ENCODE measurements at places on chromosomes 6 and 20.

DNA sequence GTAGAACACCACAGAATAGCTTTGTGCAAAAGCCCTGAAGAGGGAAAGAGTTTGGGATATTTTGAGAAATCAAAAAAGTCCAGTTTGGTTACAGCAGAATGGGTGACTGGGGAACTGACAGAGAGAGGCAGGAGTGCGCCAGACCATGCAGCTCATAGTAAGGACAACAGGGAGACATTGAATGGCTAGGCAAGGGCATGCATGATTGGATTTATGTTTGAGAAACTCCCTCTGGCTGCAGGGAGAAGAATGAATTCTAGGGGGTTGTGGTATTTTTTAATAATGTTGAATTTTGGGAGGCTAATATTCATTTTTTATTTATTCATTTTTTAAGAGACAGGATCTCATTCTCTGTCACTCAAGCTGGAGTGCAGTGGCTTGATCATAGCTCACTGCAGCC is 49.9 kb downstream of the TGM2 start:
- peaks cover 7% of the 10 kb centered on the region for H3K4me1 ChIP-seq
- no peak overlapping the region for H3K4me3 ChIP-seq
- no peak overlapping the region for H3K27ac ChIP-seq
- no peaks in the 10 kb centered on the region for H3K27me3 ChIP-seq

DNA sequence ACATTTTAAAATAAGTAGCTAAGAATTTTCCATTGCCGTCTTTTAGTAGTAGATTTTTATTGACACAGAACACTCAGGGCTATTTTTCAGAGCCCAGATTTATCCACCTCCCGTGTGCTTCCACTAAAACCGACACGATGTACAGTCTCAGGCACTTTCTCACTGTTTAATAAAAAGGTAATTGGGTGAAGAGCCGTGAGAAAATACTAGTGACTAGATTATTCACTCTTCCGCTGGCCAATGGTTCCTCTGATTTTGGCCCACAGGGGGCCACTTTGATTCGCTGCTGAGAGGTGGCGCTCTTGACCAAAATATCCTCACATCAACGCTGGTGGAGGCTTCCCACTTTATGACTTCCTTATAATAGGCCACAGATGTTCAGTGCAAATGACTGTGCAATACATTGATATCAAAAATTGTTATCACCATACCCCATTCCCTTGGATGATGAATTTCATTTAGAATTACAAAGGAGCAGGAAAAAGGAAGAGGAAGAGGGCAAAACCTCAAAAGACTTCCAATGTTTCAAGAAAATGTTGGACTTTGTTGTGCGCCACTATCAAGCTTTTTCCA is 12.3 kb upstream of the HDDC2 start:
- H3K27ac ChIP-seq: no peak overlapping the region
- no peaks in the 10 kb centered on the region for H3K36me3 ChIP-seq
- H3K4me1 ChIP-seq: peaks cover 3% of the 10 kb centered on the region
- no peak for DNase-seq

GRCh38 chr6:168037856-168038255 is 40.4 kb downstream of the KIF25 start:
- peak overlapping the region; percentile 21 for H3K27ac ChIP-seq
- no peak overlapping the region for H3K4me3 ChIP-seq
- H3K4me1 ChIP-seq: peaks cover 25% of the 10 kb centered on the region

DNA sequence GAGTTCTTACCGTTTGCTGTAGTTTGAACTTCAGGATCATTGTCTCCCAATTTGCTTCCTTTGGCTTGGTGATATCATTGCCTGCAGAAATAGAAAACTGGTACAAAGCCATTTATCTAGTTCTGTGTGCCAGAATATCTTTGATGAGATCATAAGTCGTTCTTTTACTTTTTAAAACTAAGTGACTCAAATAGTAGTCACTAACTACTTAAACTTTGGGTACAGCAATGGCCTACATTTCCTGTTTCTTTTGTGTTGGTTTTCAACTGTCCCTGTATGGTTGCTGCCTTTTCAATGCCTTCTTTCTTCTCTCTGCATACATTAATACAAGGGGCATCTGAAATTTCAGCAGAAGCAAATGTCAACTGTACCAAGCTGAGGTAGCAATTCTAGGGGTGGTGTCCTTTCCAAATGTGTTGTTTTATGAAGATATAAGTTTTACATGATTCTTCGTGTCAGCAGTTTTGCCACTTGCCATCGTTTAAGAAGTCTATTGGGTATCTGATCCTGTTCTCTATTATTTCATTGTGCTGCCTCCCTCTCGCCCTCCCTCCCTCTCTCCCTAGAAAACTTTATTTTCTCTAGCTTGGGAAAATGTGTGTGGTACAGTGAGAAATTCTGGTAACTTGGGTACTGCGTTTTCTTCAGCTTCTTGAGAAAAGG is 238.5 kb downstream of the FARS2 start:
- DNase-seq: no peak
- no peaks in the 10 kb centered on the region for H3K27me3 ChIP-seq
- no peak overlapping the region for H3K4me3 ChIP-seq
- H3K36me3 ChIP-seq: no peaks in the 10 kb centered on the region
- no peak overlapping the region for H3K27ac ChIP-seq

DNA sequence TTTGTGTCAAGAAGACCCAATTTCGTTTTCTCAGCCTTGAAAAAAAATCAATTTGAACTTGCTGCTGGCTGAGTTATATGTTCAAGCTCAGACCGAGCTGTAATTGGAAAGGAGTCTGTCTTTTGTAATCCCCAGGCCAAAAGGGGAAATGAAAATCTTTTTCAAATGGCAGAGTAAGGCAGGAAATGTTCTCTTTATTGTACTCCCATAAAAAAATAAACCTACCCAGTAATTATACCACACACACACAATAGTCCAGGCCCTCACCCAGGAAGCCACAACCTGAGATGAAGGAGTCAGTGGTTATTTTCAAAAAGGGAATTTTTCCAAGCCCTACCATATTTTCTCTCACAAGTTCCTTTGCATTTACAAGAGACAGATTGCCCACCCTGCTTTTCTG is 45.3 kb downstream of the CLIC5 start:
- no peak overlapping the region for H3K27ac ChIP-seq
- H3K27me3 ChIP-seq: no peaks in the 10 kb centered on the region
- H3K4me3 ChIP-seq: no peak overlapping the region
- H3K36me3 ChIP-seq: no peaks in the 10 kb centered on the region
- H3K4me1 ChIP-seq: no peaks in the 10 kb centered on the region

- no peak for DNase-seq
- no peak overlapping the region for H3K4me3 ChIP-seq
- peaks cover 27% of the 10 kb centered on the region for H3K4me1 ChIP-seq
- no peaks in the 10 kb centered on the region for H3K27me3 ChIP-seq
Measured at GRCh38 chr6:146915671-146916127, 288.5 kb upstream of the STXBP5 start.

GRCh38 chr6:18530201-18530600 is 143.1 kb downstream of the RNF144B start:
- H3K27ac ChIP-seq: no peak overlapping the region
- no peak overlapping the region for H3K4me3 ChIP-seq
- peaks cover 4% of the 10 kb centered on the region for H3K27me3 ChIP-seq
- H3K4me1 ChIP-seq: no peaks in the 10 kb centered on the region
- DNase-seq: no peak
- no peaks in the 10 kb centered on the region for H3K36me3 ChIP-seq

- H3K36me3 ChIP-seq: no peaks in the 10 kb centered on the region
- no peak for DNase-seq
- H3K27ac ChIP-seq: no peak overlapping the region
- H3K4me1 ChIP-seq: peaks cover 34% of the 10 kb centered on the region
- peaks cover 2% of the 10 kb centered on the region for H3K27me3 ChIP-seq
- H3K4me3 ChIP-seq: peak overlapping the region; percentile 74
Measured at GRCh38 chr6:41545247-41545702, 906 bp upstream of the FOXP4 start.

DNA sequence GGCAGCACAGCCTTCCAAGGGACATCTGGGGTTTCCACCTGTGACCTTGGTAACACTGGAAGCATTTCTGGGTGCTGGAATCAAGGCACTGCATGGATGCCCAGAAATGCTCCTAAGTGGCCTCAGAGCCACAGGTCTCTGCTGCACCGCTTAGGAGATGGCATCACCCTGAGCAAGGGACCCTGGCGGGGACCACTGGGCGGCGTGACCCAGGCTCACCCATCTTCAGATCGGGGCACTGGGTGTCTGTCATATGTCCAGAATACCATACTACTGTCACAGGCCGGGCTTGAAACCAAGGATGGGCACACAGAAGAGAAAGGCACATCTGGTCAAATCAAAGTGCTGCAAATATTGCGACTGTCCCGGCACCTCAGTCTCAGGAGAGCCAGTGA is 45.9 kb downstream of the SSR1 start:
- peaks cover 29% of the 10 kb centered on the region for H3K4me1 ChIP-seq
- no peak overlapping the region for H3K27ac ChIP-seq
- H3K36me3 ChIP-seq: no peaks in the 10 kb centered on the region
- DNase-seq: no peak
- no peak overlapping the region for H3K4me3 ChIP-seq
